ENCODE measurements at places on chromosomes 5 and 9.

DNA sequence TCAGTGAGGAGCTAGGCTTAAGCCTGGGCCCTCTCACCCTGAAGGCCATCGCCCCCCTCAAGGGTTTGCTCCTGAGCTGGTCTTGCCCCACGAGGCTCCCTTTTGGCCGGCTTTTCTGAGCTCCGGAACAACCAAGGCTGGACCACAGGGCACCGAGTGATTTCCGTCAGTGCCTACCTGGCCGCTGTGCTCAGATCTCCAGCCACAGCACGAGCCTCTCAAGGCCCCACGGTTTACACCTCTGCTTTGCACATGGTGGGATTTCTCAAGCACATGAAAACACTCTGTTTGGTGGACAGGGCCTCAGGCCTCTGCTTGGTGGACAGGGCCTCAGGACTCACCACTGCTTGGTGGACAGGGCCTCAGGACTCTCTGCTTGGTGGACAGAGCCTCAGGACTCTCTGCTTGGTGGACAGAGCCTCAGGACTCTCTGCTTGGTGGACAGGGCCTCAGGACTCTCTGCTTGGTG is 15.8 kb downstream of the CLPTM1L start:
- DNase-seq = no peak

DNA sequence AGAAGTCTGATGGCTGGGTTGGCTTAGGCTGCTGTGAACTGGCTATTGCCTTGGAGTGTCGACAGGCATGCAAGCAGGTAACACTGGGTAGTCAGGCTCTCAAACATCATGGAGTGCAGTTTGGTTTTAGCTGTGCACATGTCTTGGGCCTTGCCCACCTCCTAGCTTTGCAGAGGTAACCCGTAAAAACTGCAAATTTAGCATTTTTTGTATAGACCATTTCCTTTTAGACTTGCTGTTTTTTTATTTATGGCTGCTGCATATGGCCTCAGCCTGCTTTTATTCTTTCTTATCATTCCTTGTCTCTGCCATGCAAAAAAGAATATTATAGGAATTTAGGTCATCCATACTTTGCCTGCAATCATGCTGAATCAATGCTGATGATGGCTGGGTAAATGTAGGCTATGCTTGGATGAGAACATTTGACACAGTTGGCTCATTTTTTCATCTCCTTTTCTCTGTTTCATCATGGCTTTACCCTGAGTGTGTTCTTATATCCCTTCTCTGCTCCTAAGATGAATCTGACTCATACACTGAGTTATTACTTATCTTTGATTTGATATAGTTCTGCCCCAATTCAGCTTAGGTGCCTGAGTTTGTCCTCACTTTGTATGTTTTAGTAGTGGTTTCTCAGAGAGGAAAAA is 27.2 kb downstream of the RECK start:
- no peak for DNase-seq

DNA sequence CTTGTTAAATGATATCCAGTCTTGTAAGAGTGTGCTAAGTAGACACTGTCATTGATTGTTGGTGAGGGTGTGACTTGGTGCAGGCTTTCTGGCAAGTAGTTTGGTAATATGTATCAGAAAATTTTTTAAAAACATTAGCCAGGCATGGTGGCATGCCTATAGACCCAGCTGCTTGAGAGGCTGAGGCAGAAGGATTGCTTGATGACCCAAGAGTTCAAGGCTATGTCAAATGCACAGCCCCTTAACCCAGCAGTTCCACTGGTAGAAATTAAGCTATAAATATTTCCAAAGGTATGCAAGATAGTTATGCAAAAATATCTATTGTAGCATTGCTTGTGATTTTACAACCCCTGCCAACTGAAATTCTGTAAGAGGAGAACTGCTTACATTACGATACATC is 24.2 kb downstream of the ZBTB43 start:
- no peak for DNase-seq

GRCh38 chr9:27977931-27978330 is 404.6 kb upstream of the C9orf72 start:
- no peak for DNase-seq

- DNase-seq = no peak
These were observed 30.2 kb downstream of the MAML1 start for GRCh38 chr5:179762781-179763176.

DNA sequence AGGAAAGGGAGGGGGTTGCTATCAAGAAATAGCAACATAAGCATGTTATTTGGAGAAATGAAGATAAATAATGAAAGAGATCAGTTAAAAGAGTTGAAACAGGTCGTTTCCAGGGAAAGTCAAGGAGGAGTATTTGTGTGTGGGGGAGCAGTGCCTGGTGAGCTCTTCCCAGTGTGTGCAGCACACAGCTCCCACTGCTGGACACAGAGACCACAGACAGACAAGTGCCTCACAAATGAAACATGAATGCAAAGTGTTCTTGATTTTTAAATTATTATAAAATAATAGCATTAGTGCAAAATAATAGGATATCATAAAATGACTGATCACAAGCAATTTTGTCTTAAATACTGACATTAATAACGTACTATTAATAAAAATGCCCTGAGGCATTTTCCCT is 40.8 kb downstream of the LIFR start:
- no peak for DNase-seq

- DNase-seq = no peak
These were observed 10.8 kb downstream of the SDHA start for GRCh38 chr5:228886-229285.

DNA sequence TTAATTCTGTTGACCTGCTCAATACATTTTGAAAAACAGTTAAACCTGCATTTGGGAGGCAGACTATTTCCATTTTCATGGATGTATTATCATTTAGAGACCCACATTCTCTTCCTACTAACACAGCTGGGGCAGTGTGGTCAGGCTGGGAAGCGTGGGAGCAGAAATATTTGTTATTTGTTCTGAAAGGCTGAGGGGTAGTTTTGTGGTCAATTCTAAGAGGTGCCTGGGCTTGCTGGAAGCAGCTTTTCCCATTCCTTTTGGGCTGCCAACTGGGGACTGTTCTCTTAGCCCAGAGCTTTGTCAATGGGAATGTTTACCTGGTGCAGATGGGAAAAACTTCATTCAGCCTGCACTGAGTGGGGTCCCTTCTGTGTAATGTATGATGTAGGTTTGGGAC is 171.4 kb upstream of the DAP start:
- DNase-seq = no peak

GRCh38 chr5:39783756-39784421 is 359.1 kb upstream of the DAB2 start:
- no peak for DNase-seq

DNA sequence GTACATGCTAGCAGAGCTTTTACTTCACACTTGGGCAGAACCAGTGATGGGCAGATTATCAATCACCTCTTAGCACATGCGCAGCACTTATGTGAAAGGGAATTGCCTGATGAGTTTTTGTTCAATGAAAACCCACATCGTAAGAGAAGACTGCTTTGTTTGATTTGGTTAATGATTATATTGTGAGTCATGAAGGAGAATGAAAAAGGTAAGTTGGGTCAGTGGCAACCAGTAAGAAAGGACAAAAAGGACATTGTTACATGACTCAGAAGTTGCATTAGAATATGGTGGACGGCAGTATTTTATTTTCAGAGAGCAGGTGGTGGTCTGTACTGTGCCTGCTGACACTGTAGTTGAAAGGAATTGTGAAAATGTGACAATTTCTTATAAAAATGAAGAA is 127.4 kb downstream of the AOPEP start:
- DNase-seq = no peak

GRCh38 chr5:77210964-77211690 is 647 bp downstream of the PDE8B start:
- no peak for DNase-seq

GRCh38 chr5:112549127-112549526 is 130.1 kb upstream of the EPB41L4A start:
- DNase-seq = no peak

GRCh38 chr9:81609782-81610739 is 79.3 kb downstream of the TLE1 start:
- no peak for DNase-seq

DNA sequence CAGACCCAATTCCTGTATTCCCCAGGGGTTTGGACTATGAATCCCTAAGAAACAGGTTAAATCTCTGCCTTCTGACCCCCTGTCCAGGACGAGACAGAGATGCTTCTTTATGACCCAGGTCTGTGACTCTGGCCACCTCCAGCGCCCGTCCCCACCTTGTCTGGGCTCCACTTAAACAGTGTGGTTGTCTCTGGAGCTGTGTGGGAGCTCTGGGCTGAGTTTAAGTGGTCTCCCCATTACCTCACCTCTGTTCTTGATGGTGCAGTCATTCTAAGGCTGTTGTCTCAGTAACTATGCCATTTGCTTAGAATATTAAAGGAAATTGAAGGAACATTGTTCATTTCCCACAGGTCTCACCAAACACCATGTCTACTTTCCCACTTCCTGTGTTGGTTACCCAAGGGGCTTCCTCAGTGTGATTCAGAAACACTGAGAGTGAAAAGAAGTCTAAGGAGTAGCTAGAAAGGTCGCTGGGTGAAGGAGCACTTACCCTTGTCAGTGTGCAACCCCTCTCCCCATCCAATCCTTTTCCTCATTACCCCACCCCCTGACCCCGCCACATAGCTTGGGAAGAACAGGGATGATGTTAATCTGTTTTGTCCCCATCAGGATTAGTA is 127.8 kb upstream of the CKMT2 start:
- DNase-seq = no peak

DNA sequence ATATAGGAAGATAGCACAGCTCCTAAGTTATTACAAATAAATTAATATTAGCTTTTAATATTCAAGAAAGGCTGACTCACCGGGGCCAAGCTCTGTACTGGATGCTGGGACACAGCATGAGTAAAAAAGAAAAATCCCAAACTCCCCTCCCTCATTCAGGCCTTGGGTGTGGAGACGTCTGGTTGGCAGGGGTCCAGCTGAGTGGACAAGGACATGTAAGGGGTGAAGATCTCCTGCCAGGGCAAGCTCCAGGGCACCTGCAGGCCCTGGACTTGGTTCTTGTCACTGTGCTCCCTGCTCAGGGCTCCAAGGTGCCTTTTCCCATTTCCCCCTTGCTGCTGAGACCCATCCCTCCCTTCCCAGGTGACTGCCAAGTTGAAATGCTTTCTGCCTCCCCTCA is 388.5 kb downstream of the ENC1 start:
- no peak for DNase-seq

- DNase-seq = no peak
These were observed 60.9 kb downstream of the ROPN1L start for GRCh38 chr5:10502578-10502977.

- DNase-seq = no peak
These were observed 274.4 kb downstream of the CSNK1G3 start for GRCh38 chr5:123786411-123786810.

GRCh38 chr5:160044967-160045366 is 36.0 kb downstream of the TTC1 start:
- DNase-seq = no peak

DNA sequence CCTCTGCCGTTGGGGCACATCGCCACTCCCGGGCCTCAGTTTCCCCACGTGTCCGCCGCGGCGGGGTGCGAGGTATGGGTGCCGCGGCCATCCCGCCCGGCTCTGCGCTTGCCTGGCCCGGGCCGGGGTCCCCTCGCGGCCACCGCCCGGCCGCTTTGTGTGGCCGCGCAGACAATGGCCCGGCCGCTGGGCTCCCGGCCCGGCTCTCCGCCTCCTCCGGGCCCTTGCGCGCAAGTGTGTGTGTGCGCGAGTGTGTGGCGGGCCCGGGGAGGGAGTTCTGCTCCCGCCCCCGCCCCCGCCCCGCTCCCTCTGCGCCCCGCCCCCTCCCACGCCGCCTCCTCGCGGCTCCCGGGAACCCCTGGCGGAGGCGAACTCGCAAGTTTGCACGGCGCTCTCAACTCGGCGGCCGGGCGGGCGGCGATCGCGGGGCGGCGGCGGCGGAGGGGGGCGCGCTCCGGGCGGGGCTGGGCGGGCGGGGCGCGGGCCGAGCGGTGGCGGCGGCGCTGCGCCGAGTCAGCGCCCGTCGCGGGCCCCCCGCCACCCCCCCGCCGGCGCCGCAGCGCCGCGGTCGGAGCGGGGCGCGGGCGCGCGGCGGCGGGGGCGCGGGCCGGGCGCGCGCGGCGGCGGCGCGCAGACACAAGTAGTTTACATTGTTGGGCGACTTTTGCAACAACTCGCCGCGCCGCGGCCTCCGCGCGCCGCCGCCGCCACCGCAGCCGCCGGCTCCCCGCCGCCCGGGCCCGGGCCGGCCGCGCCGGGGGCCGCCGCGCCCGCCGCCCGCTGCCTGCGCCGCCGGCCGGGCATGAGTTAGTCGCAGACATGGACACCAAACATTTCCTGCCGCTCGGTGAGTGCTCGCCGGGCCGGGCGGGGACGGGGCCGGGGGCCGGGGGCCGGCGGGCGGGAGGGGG is at the start of gene RXRA:
Gene RXRA (plus strand): TSS at position 643 of the 911 bp plus-strand sequence. CDS start 177 bp downstream, at position 820.
- peak; percentile 64 for DNase-seq

GRCh38 chr5:148801682-148802276 is 24.6 kb upstream of the ADRB2 start:
- DNase-seq = no peak

DNA sequence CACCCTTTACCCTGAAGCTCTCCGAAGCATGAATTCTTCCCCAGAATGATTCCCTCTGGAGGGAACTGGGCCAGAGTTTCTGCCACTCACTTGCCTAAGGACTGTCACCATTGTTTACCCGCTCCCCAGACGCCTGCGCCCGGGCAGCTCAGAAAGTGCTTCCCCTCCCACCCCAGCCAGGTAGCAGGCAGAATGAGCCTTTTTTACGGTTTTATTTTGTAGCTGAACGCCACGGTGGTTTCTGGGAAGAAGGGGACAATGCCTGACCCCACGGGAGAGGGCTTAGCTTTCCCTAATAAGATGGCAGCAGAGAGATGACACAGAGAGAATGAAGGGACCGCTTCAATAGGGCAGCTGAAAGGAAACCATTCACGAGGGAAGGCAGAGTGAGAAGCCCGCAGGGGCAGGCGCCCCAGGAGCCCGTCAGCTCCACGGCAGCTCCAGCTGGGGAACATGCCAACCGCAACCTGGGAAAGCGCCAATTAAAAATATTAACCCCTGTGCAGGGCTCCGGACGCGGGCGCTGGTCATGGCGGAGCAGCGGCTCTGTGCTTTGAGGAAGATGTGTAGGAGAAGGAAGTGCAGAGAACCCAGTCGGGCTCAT is 20.4 kb upstream of the NTNG2 start:
- DNase-seq = no peak

DNA sequence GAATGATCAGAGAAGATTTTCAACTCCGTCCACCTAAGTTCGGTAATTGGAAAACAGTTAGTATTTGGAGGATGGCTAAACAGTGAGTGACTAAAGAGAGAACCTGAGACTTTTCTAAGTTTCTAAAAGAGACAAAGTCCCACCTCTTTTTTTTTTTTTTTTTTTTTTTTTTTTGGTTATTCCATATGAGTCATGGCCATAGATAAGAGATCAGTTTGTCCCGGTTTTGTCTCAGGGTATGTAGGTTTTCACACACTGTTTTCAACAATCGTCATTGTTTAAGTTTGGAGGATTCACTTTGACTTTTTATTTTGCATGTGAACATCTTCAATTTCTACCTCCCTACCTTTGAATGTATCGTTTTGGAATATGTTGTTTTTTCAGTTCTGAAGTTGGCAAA is 85.9 kb downstream of the NTRK2 start:
- DNase-seq = no peak
